Liver (tissue), 10 donors: ENCODE measurements at places on chromosomes 16 and 17.

DNA sequence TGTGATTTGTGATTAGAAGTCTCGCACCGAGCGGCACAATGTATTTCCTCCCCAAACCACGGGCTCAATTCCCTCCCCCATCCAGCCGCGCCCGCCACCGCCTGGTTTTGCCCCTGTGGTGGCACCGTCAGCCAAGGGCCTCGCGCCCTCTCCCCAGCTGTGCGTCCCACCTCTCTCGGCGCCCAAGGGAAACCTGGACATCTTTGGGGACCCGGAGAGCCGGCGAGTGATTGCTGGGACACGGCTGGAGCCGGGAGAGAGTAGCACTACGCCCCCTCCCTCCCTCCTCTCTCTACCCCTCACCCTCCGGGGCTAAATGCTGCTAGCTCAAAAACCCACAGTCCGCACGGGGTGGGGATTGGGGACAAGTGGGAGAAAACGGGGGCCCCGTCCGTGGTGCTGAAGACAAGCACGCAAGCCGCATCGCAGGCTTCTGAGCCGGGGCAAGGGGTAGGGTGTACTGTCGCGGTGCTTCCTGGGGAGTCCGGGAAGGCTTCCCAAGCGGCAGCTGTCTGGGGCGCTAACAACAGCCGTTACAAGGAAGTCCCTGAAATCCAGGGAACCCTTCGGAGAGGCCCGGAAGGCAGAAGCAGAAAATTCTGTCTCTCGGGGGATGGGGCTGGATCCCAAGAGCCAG, 1.4 kb downstream of the CBLN1 start:
- DNase-seq = no peak

GRCh38 chr16:1097156-1097555, 1.1 kb upstream of the C1QTNF8 start:
- no peak for DNase-seq

DNA sequence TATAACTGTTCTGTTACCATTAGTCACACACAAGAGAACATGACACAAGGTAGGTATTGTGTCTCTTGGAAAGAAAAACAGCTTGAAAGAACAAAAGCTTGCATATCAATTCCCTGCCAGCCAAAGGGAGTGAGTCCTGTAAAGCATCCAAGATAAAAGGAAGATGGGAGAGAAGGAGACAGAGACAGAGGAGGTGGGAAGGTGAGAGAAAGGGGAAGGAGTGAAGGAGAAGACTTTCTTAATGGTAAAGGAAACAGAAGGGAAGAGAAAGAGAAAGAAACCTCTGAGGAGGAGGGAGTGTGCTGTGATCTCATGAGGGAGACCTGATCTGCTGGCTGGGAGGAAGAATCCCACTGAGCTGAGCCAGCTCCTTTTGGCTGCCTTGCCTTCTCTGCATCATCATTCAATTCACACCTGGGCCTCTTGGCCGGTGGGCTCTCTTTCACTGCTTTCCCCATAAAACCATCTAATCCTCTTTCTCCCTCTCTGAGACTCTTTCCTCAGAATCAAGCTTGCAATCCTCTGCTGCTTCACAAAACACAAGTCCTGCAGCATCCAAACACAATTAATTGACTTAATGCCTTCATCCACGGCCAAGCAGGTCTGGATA, 271.6 kb downstream of the ABCC12 start:
- no peak for DNase-seq

DNA sequence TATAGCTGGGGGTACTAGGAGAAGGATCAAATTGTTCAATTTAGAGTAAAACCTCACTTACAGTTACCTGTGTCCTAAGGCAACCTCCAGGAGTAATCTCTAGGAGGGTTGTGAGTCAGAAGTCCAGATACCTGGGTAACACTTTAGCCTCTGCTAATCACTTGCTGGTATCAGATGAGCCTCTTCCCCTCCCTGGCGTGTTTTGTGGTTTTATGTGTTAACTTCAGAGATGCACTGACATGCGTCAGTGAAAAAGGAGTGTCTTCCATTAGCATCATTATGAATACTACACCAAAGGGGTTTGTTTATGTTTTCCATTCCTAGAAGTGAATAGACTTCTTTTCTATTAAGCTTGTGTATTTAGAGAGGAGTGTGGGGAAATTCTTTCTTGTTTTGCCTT, 208.2 kb downstream of the FTO start:
- DNase-seq = no peak

GRCh38 chr17:72850410-72851118, 241.9 kb downstream of the SLC39A11 start:
- no peak for DNase-seq

- no peak for DNase-seq
Measured at GRCh38 chr17:54426296-54426886, 474.3 kb upstream of the TOM1L1 start.

GRCh38 chr16:65667011-65667578, 545.2 kb upstream of the CDH11 start:
- no peak for DNase-seq

DNA sequence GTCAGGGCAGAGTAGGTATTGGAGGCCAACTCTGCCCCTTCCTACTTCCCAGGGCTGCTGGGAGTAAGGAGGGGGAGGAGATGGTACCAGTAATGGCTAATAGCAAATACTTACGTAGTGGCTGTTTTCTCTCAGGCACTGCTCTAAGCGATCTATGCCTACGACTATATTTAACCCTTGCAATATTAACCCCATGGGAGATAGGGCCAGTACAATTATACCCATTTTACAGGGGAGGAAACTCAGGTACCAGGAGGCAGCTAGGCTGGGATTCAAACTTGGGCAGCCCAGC, 50.6 kb downstream of the RMI2 start:
- DNase-seq = no peak

DNA sequence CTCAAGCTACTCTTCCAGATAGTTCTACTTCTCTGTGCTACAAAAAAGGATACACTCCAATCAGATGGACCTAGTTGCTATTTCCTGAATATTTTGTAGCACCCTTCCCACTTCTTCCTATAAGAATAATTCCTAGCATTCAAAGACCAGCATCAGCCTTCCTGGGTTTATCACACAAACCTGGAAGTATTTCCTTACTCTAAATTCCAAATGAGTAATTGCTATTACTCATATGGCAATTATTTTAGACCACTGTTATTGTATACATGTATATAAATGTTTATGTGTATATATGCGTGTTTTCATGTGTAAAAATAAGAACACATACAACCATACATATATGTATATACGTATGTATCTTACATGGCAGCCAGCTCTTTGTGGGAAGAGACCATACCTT, 130.6 kb downstream of the MYO1D start:
- DNase-seq = no peak

DNA sequence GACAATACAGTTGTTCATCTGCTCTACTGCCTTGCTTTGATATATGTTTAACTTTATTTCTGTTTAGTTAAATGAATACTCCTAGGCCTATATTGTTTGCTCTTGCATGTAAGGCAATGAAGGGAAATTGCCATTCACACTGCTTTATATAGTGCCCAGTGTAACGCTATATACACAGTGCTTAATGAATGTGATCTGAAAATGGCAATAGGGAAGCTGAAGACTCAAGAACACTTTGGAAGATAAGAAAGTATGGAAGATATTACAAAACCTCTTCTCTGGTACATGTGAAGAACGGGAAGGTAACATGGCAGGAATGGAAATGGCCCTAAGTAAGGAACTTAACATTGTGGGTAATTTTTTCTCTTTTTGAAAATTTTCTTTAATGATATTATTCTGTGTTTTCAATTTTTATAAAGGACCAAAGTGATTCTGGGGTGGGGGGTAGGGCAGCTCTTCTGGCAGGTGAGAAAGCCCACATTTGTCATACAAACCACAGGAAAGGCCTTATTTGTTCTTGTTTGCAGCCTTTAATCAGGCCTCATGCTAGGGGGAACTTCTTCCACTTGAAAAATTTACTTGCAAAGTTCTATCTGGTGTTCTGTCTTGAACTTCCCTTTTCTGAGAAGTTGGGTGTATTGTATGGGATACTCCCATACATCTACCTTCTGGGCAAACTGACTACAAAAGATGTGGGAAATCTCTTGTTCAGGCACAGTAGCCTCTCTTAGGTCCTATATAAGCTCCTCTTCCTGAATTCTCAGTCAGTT, 100.8 kb upstream of the CORO6 start:
- no peak for DNase-seq

- no peak for DNase-seq
Measured at GRCh38 chr16:47229053-47230050, 85.6 kb upstream of the NETO2 start.

DNA sequence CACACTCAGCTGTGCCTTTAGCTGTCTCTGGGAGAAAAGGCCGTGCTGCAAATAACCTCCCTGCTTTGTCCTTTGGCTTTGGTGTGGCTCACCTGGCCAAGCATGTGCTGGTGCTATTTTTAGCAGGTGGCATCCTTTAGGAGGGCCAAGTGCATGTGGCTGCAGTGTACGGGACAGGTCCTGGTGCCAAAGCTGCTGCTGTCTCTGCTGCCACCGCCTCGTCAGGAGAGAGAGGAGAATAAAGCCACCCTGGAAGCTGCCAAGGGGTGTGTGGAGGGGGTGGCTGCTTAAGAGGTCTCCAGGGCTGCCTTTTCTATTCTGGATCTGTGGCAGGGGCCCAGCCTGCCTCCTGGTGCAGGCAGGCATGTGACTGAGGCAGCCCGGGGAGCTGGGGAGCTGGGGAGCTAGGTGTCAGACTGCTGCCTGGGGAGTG, 6.2 kb downstream of the AKAP1 start:
- no peak for DNase-seq

DNA sequence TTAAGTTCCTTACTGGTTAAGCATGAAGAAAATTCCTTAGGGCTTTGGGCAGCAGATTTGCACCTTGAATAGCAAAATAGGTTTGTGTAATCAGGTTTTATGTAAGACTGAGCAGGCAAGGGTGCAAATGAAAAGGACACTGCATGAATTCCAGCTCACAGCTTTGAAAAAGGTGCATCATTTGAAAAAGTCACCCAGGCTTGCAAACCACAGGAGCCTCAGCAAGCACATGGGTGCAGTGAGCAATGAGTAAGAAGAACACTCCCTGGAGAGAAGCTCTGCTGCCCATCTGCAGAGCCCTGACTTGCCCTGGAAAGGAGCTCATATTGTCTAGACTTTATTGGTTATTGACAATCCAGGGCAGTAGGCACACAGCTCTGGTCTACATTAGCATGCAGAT, 165.6 kb upstream of the KCNJ16 start:
- DNase-seq = no peak

DNA sequence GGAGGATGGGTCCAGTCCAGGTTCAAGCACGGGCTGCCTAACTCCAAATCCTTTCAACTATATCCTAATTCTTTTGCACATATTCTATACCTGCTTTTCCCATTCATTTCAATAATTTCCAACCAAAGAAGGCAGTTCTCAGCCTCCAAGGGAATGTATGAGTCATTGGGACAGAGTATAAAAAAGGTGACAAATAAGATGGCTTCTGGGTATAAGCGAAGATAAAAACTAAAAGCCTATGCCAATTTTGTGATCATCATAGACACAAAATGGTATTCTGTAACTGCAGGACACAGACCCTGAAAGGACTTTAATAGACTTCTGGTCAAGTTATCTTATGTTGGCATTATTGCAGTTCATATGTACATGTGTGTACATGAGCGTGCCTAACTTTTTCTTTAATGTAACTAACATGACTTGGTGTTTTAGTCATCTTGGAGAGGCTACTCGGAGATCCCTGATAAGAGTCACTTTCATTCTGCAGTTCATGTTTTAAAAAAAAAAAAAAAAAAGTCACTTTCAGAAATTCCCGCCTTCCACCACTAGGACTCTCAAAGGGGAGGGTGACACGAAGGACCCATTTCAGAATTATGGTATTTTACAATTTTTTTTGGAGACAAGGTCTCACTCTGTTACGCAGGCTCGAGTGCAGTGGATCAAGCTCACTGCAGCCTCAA, 17.3 kb downstream of the COG1 start:
- DNase-seq = no peak

DNA sequence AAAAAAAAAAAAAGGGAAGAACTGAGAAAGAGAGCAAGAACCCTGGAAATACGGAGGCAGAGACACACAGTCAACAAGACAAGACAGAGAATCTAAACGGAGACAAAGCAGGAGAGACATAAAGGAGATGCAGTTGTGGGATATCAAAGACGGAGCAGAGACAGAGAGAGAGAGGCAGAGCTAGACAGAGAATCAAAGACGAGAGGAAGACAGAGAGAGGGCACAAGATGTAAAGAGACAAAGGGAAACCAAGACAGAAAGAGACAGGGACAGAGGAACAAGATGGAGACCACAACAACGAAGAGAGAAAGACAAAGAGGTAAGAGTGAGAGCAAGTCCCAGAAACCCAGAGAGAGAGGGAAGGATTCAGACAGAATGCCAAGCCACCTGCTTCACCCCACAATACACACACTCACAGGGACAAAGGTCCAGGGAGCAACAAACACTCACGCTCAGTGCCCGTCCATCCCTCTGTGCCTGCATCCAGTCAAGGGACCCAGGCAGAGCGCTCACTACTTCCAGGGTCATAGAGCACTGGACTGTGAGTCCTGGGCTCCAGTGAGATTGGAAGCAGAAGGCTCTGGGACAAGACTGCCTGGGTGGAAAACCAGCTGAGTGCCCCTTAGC, 88.9 kb downstream of the C16orf78 start:
- peak; percentile 20 for DNase-seq

GRCh38 chr17:43611230-43611969, 50.3 kb downstream of the MEOX1 start:
- no peak for DNase-seq

DNA sequence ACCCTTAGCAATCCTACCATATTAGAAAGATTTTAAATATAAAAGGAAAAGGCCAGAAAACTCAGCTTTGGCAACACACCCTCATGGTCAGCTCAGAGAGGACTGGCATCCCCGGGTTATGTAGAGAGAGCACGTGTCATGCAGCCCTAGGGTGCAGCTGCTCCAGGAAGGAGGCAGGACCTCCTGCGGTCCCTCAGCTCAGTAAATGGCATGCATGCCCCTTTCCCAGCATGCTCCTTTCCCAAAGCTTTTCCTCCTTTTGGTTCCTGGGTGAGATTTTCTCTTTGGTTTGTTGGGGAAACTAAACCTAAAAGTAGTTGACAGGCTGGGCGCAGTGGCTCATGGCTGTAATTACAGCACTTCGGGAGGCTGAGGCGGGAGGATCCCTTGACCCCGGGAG, 3.9 kb downstream of the GAN start:
- DNase-seq = no peak

- peak; percentile 69 for DNase-seq
Measured at GRCh38 chr17:12789075-12789480, 220 bp upstream of the ARHGAP44 start.

DNA sequence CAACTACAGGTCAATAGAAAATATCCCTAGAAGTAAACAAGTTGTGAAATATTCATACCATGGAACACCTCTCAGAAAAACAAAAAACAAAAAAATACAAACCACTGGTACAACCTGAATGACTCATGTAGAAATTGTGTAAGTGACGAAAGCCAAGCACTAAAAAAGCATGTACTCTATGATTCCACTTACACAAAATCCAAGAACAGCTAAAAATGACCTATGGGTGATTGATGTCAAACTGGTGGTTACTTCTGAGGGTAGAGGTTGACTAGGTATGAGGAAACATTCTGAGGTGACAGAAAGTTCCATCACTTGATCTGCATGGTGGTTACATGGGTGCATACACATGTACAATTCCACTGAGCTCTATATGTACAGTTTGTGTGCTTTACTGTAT, 31.1 kb downstream of the DHRS7C start:
- DNase-seq = no peak
